ENCODE measurements at places on chromosomes 1 and 21.

DNA sequence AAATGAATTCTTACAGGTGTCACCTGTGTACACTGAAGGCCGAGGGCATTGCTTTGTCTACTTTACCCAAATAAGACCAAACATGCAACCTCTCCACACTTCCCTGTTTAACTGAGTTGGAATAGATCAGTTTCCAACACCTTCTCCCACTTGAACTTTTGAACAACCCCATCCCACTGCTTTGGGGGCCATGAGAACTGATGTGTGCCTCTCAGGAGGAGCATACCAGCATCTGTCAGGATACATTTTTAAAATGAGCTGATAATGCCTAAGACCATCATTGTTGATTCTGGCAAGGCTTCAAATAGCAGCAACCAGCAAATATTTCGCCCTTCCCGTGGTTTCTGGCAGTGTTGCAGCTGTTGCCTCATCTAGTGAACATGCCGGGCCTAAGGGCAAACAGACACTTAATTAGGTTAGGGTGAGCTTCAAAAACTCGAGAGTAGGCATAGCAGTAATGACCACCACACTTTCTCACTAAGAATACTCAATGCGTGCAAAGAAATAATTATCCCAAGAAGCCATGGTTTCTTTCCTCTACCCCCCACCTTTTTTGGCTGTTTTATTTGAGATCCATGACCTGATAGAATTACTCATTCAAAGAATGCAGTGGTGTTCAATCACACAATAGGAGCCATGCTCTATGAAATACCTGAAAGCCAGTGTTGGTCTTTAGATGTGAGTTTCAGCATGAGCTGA, 63.7 kb downstream of the MAP10 start:
- no peak for DNase-seq

- DNase-seq: no peak
Measured at GRCh38 chr1:152621993-152622392, 910 bp downstream of the LCE3A start.

- DNase-seq: no peak
Measured at GRCh38 chr1:54220004-54220811, 20.2 kb downstream of the MRPL37 start.

GRCh38 chr1:69835955-69836354, 268.2 kb downstream of the LRRC7 start:
- DNase-seq: no peak

GRCh38 chr1:47351305-47351704, 17.7 kb downstream of the CMPK1 start:
- no peak for DNase-seq

DNA sequence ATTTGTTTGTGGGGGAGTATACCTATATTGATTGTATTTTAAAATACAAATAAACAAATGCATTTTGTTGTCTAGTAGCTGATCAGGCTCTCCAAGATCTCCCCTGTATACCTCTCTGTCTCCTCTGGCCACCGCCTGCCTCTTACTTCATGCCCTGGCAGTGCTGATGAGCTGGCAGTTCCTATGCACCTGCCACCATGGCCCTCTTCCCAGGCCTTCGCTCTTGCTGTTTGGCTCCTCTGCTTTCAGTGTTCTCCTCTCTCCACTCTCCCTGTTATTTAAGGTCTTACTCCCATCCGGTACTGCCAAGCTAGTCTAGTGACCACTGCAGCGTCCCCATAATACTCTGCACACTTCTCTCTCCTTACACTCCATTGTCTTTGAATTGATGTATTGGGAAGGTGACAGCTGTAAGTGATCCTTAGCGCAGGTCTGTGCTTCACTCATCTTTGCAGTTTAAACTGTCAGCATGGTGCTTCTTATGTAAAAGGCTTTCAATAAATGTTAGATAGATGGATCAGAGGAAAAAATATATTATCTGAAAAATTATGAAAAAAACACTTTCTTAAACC, 88.1 kb upstream of the ATP1A1 start:
- DNase-seq: no peak

- DNase-seq: no peak
Measured at GRCh38 chr1:25815208-25816111, 4.3 kb upstream of the MTFR1L start.

GRCh38 chr1:20472860-20473711, 12.9 kb downstream of the CAMK2N1 start:
- DNase-seq: no peak

- DNase-seq: no peak
Measured at GRCh38 chr21:39645331-39645730, 32.6 kb downstream of the B3GALT5 start.

GRCh38 chr1:27489501-27489972, 430 bp downstream of the WASF2 start:
- no peak for DNase-seq

Measured in NCI-H1436 treated with DMSO at 0.1 percent for 48 hours (cell line).